LHCN-M2 (cell line): ENCODE measurements at places on chromosomes 6 and 20.

DNA sequence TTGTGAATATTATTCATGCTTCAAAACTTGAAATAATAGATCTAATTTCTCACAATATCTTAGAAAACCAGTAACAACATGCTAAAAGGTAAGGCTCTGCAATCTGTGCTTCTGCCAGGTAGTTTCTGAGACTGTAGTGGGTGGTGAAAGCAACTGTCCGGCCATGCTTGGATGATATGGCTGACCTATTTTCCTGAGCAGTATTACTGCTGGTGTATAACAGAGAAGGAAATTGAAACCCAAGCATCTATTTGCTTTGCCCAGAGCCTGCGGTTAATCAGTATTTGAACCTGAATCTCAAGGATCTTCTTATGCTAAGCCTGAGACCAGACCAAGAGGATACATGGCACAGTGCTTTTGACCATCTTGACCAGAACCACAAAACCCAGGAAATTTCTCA, 563.8 kb downstream of the COL12A1 start:
- DNase-seq: no peak

- DNase-seq: peak; percentile 37
These were observed 375.8 kb downstream of the THBS2 start for GRCh38 chr6:168877821-168878282.

DNA sequence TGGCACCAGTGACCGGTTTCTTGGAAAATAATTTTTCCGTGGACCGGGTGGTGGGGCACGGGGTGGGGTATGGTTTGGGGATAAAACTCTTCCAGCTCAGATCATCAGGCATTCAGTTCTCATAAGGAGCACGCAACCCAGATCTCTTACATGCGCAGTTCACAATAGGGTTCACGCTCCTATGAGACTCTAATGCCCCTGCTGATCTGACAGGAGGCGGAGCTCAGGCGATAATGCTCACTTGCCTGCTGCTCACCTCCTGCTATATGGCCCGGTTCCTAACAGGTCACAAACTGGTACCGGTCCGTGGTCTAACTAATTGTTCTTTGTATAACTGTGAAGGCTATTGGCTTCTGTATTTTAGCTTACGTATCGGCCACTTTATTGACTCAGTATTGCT, 51.7 kb downstream of the VSTM2L start:
- DNase-seq: no peak

DNA sequence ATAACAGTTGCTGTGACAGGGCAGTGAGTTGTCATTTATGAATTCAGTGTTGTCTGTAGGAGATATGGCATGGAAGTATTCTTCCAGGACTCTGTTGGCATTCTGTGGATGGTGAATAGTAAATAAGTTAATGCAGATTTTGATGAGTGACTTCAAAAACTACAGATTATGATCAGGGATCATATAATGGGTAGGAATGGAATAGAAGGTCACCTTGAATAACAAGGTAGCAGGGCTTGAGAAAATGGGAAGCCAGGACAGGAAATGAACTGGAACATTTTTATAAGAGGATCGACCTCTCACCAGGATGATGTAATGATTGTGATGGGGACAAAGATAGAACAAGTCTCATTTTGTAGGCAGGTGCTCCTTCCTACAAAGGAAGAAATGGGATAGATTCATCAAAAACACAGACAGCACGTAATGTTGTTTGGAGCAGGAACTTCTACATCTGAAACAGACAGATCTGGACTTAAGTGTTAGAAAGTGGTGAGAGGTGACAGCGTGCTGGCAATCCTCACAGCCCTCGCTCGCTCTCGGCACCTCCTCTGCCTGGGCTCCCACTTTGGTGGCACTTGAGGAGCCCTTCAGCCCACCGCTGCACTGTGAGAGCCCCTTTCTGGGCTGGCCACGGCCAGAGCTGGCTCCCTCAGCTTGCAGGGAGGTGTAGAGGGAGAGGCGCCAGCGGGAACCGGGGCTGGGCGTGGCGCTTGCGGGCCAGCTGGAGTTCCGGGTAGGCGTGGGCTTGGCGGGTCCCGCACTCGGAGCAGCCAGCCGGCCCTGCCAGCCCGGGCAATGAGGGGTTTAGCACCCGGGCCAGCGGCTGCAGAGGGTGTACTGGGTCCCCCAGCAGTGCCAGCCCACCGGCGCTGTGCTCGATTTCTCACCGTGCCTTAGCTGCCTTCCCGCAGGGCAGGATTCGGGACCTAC, 30.8 kb upstream of the SSR1 start:
- no peak for DNase-seq

GRCh38 chr20:5877128-5877527, 73.2 kb downstream of the TRMT6 start:
- DNase-seq: peak; percentile 25

DNA sequence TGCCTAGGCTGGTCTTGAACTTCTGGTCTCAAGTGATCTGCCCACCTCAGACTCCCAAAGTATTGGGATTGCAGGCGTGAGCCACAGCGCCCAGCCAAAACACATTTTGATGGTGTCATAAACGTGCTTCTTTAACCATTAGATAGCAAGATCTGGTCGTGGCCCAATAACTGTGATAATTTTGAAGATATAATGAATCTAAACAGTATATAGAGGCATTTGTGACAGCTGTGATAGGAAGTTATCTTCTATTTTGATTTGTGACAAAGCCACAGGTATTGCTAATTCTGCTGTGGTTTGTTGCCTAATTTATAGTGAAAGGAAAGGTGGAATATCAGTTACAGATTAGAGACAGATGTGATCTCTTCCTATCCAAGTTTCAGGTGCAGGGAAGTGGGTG, 695 bp upstream of the OXT start:
- no peak for DNase-seq

DNA sequence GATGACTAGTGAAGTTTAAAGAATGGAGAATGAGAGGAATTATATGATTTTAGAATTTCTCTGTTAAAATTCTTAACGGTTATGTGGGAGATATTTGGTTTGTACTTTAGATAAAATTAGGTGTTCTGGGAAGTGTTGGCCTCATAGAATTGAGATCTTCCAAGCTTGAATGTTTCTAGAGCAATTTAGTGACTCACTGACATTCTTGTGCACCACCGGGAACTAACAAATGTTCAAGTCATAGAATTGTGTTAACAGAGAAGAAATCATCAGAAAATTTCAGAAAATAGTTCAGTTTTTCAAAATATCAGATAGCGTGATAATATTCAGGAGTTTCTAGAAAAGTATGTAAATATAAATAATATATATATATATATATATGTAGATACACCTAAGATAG, 67.9 kb upstream of the BMP5 start:
- peak; percentile 54 for DNase-seq

GRCh38 chr6:135738636-135739035, 112.9 kb upstream of the PDE7B start:
- DNase-seq: no peak

DNA sequence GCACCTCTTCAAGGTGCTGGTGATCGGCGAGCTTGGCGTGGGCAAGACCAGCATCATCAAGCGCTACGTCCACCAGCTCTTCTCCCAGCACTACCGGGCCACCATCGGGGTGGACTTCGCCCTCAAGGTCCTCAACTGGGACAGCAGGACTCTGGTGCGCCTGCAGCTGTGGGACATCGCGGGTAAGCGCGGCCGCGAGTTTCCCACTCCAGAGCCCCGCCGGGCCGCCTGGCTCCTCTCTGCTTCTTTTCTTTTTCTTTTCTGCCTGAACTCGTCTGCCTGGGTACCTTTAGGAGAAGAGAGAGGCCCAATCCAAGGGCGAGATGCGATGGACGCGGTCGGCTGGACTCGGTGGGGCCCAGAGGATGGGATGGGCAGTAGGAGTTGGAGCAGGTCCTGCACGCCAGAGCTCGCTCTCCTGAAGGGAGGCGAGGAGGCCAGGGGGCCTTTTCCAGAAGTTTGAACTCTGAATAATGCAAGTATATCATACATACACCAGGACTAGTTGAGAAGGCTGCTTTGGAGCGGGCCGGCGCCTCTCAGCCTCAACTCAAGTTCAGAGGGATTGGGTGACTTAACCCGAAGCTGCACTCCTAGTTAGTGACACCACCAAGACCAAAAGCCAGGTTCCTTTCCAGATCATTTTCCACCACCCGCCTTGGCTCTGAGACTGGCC, 445 bp downstream of the RAB32 start:
- peak; percentile 51 for DNase-seq

DNA sequence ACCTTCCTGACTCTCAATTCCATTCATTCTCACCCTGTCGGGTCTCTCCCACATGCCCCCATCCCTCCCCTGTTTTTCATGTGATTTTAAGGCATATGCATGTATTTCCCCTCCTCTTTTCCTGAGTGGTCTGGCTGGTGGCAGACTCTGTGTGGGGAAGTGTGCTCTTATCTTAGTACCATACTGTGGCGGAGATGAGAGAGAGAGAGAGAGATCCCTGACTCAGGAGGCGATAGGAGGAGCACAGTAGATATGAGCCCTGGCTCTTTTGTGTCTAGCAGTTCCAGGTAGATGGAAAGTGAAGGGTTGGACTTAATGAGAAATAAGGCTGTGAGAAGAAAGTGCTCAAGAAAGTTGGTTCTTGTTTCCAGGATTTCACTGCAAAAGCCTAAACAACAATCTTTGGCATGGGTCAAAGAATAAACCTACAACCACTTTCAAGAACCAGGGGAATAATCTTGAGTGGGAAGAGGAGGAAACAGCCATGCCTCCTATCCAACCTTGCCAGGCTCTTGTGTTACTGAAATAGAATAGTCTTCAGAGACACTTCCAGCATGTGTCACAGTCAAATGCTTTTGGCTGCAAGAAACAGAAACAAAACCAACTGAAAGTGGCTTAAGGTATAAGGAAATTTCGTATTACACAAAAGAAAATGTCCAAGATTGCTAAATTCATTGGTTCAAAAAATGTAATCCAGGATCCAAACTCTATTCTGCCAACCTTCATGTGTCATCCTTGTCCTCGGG, 123.8 kb upstream of the MYLIP start:
- DNase-seq: no peak

DNA sequence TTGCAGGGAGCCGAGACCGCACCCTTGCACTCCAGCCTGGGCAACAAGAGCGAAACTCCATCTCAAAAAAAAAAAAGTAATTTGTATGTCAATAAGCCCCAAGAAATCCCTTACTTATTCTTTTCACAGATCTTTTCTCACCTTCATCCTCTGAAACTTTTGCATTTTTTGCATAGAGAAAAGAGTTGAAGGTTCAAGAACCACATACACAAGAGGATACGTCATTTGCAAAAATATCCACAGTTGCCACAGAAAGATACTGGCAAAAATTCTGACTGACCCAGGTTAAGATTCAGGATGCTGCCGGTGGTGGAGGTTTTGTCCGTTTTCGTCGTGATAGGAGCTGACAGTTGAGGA, 94.5 kb downstream of the ZMYND8 start:
- no peak for DNase-seq

DNA sequence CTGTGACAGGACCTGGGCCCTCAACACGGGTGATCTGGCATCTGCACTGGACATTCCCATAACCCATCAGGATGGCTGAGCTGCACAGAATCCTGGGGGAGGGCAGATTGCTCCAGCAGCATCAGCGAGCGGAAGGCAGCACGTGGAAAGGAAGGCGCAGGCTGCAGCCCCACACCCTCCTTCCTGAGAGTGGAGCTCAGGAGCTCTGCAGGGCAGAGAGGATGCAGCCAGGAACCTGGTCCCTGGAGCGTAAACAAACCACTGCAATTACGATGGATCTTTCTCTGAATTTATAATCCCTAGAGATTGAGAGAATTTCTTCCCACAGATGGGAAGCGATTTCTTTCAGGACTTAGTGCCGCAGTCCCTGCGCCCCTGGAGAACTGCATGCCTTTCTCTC, 39.7 kb upstream of the EMILIN3 start:
- DNase-seq: no peak

GRCh38 chr6:44561832-44562665, 174.5 kb downstream of the CDC5L start:
- DNase-seq: no peak

GRCh38 chr6:116363759-116364158, 7.0 kb upstream of the DSE start:
- DNase-seq: peak; percentile 67

GRCh38 chr20:43341511-43341910, 116.2 kb upstream of the SRSF6 start:
- no peak for DNase-seq

GRCh38 chr20:6599876-6600735, 167.4 kb upstream of the BMP2 start:
- no peak for DNase-seq

- peak; percentile 98 for DNase-seq
These were observed 92.6 kb upstream of the CLDN20 start for GRCh38 chr6:155171109-155171746.

DNA sequence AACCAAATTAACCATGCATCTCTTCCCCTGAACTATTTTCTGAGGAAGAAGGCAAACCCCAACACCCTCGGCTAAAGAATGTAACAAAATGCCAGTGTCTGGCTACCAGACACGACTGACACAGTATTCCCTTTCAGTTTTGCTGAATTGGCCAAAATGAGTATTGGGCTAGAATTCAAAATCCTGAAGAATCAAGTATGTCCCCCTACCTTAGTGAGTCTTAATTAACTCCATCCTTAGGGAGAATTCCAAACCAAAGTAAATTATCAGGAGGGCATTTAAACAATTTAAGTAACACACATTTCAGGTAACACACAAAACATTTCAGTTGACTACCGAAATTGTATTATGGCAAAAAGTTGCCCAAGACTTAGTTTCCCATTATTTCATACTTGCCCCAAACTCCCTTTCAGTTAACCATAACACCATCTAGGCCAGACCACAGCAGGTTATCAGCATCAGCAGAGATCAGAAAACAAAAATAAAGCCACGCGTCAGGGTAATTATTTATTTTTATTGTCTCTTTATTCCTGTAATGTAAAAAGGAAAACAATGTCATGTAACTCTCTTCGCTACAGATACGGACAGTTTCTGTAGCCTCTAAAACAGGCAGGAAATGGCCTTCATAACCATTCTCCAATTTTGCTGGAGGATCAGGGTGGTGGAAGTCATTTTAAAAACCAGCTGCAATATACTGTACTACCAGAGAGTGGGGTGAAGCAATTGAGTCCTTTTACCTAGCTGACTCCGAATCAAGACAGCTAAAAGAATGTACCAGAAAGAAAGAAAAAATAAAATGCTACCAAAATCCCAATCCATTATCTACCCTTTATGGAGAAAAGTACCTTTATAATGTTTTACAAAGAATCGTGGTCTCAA, 1.9 kb downstream of the SNX5 start:
- DNase-seq: peak; percentile 60

GRCh38 chr6:137680705-137681346, 186.2 kb upstream of the TNFAIP3 start:
- DNase-seq: peak; percentile 35

DNA sequence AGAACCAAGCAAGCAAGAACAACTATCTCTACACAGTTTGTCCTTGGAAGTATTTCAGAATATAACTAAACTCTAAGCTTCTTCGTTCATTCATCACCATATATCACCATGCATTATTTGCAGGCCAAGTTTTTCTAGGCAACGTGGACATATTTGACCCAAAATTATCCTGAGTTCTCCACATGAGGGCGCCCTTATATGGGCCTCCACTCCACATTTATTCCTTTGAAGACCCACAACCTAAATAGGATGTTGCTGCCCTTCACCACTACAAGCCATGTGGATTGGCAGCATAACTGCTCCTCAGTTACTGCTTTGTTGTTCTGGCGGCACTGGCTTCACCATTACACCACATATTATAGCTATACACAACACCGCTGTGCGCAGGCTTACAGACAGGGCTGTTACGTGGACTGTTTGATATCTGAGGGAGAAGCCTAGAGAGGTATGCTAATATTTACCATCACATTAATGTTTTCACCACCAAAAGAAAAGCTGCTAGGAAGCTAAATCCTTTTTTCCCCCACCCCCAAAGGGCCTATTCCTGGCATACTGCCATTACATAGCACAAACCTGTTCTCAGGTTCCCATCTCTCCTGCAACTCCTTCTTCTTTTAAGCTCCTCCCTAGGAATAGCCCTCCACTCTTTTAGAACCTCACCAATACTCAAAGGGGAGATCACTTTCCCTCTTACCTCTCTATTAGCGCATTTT, 411.7 kb downstream of the C6orf118 start:
- peak; percentile 18 for DNase-seq
